ENCODE measurements at places on chromosomes 13 and 19. TPM values are rescaled to one million over a fixed set of nuclear protein-coding genes. Genes with fewer than 3 reads are reported as not detected.

The NEK5 gene
- total RNA-seq = not detected

The ODAD3 gene
- total RNA-seq = 0.22 TPM

The PLEKHA4 gene
- 14.5 TPM for total RNA-seq

The LENG9 gene
- 12.4 TPM for total RNA-seq

The KIRREL2 gene
- total RNA-seq = 0.43 TPM

The DHDH gene
- total RNA-seq = not detected

The NCR1 gene
- not detected for total RNA-seq

The ZNF708 gene
- 1.8 TPM for total RNA-seq

GRCh38 chr13:110162866-110163658, 143.9 kb downstream of the COL4A1 start:
- no peak for DNase-seq

DNA sequence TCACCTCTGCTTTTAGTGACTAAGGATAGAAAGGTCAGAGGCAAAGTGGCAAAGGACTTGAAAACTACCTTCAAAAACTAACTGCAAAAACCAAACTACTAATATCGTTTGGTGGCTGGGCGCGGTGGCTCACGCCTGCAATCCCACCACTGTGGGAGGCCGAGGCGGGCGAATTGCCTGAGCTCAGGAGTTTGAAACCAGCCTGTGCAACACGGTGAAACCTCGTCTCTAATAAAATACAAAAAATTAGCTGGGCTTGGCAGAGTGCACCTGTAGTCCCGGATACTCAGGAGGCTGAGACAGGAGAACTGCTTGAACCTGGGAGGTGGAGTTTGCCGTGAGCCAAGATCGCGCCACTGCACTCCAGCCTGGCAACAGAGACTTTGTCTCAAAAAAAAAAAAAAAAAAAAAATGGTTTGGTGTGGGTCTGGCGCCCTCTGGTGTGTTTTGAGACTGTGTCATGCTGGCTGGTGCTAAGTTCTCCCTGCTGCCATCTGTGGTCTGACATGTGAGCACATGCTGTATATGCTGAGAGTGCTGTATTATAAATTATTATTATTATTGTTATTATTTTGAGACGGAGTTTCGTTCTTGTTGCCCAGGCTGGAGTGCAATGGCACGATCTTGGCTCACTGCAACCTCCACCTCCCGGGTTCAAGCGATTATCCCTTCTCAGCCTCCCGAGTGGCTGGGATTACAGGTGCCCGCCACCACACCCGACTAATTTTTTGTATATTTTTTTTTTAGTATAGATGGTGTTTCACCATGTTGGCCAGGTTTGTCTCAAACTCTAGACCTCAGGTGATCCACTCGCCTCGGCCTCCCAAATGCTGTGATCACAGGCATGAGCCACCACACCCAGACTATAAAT, 36.0 kb upstream of the RNF17 start:
- peak; percentile 69 for DNase-seq

- no peak for DNase-seq
Observed at GRCh38 chr19:58351558-58351878, 1.8 kb downstream of the A1BG start.

- no peak for DNase-seq
Observed at GRCh38 chr19:35408284-35409171, 37.7 kb downstream of the GPR42 start.

DNA sequence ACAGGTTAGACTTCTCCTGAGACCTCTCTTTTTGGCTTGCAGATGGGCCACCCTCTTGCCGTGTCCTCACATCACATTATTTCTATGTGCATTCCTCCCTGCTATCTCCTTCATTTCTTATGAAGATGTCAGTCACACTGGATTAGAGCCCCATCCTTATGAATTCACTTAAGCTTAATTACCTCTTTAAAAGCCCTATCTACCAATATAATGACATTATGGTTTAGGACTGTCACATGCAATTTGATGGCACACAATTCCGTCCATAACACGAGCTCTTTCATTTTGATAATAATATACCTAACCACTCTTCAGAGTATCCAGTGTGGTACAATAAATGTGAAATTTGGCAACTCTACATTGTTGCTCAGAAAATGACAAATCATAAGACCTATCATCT, 1037.3 kb downstream of the DIAPH3 start:
- DNase-seq = no peak

- DNase-seq = no peak
Observed at GRCh38 chr19:21574607-21575006, 69.2 kb downstream of the ZNF429 start.

GRCh38 chr19:28554321-28555091, 658.4 kb downstream of the UQCRFS1 start:
- DNase-seq = no peak

DNA sequence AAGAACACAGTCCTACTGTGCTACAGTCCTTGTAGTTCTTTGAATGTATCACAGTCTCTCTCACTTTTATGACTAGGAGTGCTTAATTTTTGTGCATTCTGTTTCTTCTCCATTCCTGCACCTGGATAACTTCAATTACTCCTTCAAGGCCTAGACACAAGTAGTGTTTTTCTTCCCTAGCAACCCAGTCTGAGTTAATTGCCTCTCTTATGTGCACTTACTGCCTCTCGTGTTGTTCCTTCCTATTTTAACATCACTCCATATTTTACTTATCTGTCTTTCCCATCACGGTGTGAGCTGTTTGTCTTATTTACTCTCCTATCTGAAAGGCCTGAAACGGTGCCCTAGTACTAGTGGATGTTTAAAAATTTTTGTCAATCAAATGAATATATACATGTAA, 101.5 kb downstream of the HS6ST3 start:
- DNase-seq = no peak

DNA sequence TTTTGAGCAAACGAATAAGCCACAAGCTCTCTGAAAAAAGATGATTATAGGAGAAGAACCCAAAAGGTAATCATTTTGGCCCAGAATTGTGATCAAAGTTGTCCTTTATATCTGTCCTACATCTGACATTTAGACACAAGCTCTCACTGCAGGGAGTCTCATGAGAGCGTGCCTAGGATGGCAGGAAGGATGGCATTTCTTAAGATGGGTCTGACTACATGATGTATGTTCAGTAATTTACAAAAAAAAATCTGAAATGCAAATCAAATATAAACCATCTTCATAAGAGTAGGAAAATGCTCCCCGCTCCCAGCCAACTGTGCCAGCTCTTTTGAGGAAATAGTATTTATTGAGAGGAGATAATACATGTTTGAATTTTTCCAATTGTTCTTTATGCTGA, 81.0 kb upstream of the MBNL2 start:
- DNase-seq = no peak

- no peak for DNase-seq
Observed at GRCh38 chr19:56917998-56918397, 77.5 kb upstream of the PEG3 start.

GRCh38 chr13:111541752-111542529, 221.5 kb downstream of the TEX29 start:
- DNase-seq = no peak

DNA sequence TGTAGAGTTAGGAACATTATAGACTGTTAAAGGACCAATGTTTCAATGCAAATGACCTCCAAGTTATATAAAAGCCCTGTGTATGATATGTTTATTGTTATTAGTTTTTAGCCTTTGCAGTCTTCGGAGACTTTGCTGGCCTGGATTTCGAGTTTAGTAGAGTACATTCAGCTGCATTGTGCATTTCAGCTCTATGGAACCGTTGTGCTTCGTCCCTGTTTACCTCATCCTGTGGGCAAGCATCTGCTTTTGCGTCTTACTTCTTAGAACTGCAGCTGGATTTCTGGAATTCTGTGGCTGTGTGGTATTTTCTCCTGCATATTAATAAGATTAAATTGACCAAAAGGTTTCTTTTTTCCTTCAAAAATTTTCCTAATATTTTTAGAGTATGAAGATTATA, 138.6 kb downstream of the KCNRG start:
- DNase-seq = no peak

DNA sequence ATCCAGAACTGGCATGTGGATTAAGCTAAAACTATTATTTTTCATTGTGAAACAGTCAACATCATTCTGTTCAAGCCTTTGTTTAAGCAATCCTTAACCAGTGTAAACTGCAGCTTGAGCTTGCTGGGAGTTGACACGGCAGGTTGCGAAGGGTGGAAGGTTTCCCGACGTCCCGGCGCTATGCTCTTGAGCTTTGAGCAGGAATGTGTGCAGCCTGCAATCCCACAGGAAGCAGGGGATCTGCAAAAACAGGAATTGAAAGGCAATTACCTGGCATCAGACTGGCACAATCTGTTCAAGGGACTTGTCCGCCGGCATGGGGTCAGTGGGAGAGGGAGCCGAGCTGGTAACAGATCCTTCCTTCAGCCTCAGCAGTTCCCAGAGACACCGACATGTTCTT, 586.7 kb upstream of the SGCG start:
- no peak for DNase-seq

DNA sequence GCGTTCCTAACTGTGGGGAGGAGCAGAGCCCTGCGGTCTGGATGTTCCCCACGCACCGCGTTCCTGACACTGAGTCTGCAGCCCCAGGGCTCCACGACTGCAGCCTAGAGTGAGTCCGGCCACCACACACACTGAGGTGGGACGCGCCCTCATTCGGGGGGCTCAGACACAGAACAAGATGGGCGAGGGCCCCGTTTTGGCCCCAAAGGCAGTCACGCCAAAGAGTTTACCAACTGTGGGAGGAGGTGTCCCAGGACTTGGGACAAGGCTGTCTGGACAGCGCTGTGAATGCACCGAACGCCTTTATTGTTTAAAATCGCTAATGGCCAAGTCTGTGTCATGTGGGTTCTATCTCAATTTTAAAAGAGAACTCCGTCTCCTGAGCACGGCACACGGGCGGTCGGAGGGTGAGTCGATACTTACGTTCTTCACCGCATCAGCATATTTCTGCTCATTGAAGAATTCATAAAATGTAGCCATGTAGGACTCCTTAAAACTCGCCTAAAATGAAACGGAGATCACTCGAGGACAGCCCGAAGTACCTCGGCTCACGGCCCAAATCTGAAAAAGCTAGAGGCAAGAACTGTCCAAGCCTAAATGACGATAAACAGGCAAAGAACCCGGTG, 35.2 kb upstream of the C13orf46 start:
- no peak for DNase-seq

- DNase-seq = no peak
Observed at GRCh38 chr13:61094865-61095264, 320.8 kb downstream of the PCDH20 start.

DNA sequence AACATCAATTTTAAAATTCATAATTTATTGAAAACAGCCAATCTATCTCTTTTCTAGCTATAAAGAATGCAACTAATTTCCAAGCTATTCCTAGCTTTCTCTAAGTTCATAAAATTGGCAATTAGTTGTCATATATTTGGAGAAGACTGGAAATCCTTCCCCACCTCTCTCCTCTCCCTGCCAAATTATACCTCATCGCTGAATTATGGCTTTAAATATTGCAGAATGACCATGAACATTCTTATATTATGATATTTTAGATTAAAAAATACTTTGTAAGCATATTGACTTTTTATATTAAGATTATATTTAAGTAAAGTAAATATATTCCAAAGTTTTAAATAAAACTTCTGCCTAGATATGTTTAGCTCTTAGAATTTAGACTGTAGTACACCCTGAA, 58.2 kb downstream of the ESD start:
- DNase-seq = no peak

GRCh38 chr13:37495046-37495445, 103.5 kb downstream of the POSTN start:
- peak; percentile 65 for DNase-seq

DNA sequence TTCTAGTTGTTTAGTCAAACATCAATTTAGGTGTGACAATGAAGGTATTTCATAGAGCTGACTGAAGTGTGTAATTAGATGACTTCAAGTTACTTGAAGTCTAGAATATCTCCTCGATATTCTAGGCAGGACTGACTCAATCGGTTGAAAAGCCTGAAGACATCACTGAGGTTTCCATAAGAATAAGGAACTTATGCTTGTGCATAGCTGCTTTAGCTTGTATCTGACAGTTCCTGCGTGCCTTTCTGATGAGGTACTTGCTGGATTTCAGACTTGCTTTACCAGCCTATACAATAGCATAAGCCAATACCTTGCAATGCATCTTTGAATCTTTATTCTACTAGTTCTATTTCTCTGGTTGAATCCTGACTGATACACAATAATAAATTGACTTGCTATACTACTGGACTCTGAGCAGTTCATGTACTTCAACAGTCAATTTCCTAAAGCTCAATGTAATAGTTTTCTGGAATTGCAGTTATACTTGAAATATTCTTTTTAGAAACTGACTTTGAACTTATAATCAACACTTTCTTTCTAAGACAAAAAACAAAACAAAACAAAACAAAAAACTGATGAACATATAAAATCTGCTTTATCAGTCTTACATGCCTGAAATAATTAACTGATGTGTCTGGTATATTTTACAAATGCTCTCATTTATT, 1534.8 kb downstream of the SLITRK5 start:
- no peak for DNase-seq

- DNase-seq = no peak
Observed at GRCh38 chr13:47218611-47219010, 321.8 kb upstream of the HTR2A start.

DNA sequence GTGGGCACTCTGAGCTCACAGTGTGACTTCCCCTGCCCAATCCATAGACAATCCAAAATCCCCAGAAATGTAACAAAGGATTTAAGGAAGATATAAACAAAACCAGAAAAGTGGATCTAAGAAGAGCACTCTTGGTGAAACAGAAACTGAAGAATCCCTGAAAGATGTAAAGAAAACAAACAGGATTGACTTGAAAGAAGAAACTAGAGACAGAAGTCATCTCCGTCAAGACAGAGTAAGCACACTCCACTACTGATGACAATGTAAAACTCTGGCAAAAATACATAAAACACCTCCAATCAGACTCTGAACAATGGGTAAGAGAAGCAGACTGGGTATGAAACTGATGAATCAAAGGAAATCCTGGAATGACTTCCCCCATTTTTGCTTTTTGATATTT, 13.5 kb downstream of the TUBGCP3 start:
- no peak for DNase-seq

DNA sequence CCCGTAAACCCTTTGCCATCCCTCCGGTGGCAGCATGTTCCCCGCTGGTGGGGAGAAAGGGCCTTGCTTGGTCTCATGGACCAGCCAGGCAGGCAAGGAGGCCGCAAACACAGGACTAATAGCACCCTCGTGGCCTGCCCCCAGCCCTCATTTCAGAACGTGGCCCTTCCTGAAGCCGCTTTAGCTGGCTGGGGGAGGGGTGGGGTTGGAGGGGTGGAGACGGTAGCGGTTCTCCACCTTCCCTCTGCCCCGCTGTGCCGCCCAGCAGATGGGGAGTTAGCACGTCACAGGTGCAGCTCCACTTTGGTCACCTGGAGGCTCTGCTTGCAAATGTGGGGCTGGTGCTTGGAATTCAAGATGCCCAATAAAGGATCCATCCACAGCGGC, 59.3 kb upstream of the URI1 start:
- no peak for DNase-seq

- no peak for DNase-seq
Observed at GRCh38 chr13:39297664-39298171, 259.5 kb downstream of the NHLRC3 start.

DNA sequence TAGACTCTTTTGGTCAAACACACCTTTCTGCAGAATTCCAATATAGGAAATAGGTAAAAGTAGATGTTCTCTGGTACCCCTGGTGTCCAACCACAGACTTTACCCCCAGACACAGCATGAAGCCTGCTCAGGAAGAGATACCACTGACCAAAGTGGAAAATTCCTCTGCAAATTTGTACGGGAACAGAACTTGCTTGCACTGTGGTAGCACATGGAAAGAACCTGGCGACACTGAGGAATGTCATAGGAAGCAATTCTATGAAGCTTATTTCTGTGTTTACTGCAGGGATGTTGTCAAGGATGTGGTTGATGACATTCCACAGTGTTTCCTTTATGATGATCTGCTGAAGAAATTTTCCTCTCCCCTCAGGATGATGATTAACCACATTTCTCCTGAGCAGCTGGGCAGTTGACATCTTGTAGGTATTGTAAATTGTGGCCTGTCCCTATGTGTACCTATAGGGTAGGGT, 48.9 kb upstream of the TNFSF11 start:
- DNase-seq = peak; percentile 11
